Naive thymus-derived CD8-positive, alpha-beta T cell (primary cell): ENCODE measurements at places on chromosomes 16 and 17. TPM values are rescaled to one million over a fixed set of nuclear protein-coding genes. Genes with fewer than 3 reads are reported as not detected.

DNA sequence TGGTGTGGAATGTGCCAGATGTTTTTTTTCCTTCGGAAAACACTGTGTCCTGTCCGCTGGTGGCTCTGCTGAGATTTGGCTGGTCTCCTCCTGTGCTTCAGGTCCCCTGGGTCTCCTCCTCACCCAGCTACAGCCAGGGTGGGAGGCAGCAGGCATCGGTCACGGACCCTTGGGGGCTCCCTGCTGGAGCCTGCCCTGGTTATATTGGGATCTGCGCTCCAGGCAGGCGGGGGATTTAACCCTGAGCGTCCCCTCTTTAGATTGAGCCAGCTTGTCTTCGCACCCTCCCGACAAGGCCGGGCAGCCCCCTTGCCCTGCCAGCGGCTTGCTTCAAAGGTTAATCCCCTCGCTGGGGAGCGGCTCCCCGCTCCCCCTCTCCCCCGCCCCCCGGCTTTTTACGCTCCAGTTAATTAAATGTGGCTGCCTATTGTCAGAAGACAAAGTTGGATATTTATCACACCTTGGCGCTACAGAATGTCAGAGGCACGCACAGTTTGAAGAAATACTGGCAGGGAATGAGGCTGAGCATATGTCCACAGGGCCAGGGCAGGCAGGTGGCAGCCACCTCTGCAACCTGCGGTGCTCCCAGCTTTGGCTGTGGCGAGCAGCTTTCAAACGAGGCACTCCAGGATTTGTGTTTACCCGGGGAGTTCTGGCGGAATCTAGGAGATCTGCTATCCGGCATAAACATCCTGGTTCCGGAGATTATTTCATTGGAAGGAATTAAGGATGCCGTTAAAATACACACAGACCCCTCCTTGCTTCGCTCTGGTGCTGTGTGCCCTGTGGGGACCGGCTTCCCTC, 38.2 kb upstream of the GSE1 start:
- no peak for DNase-seq

GRCh38 chr17:7460850-7461660, 16.2 kb downstream of the CHRNB1 start:
- DNase-seq = no peak

- no peak for DNase-seq
These were observed 1.6 kb downstream of the TRADD start for GRCh38 chr16:67157892-67158635.

Gene TBC1D3K
- not detected for total RNA-seq

DNA sequence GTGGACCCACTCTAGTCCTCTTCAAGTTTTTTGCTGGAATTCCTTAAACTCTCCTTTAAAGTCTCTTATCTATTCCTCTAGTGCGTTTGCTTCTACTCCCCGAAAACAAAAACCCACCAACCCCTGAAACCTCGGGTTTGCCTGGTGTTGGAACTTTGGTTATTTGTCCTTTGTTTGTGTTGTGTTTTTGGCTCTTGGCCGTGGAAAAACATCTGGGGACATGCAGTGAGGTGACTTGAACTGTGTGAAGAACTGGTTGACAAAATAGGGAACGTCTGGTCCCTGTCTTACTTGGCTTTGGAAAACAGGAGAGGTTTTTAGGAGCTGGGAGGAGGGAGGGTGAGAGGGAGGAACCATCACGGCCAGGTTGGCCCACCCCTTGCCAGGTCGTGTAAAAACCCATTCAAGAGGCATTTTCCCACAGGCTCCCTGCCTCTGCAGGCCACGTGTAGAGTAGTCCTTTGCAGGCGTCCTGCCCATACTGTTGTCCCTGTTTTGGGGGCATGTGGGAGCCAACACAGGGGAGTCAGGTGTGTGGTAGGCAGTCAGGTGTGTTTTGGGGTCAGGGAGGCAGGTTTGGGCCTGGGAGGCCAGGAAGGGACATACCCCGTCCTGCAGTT, 169.3 kb downstream of the RAB11FIP4 start:
- DNase-seq = no peak

DNA sequence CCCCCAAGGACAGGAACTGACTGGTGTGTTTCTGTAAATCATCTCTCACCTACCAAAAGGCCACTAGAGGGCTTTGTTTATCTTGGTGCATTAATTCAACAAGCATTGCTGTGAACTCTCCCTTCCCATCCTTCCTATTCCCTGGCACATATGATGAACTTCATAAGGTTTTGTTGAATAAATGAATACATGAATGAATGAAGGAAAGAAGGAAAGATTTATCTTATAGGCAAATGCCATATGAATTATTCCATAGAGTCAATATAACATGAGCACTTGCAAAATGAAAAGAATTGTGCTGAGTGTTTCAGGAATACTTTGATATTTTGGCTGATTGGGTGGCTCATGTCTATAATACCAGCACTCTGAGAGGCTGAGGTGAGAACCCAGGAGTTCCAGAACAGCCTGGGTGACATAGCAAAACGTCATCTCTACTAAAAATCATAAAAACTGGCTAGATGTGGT, 4.3 kb downstream of the SPDYE4 start:
- DNase-seq = no peak

Gene IL21R
- total RNA-seq = 29.4 TPM

DNA sequence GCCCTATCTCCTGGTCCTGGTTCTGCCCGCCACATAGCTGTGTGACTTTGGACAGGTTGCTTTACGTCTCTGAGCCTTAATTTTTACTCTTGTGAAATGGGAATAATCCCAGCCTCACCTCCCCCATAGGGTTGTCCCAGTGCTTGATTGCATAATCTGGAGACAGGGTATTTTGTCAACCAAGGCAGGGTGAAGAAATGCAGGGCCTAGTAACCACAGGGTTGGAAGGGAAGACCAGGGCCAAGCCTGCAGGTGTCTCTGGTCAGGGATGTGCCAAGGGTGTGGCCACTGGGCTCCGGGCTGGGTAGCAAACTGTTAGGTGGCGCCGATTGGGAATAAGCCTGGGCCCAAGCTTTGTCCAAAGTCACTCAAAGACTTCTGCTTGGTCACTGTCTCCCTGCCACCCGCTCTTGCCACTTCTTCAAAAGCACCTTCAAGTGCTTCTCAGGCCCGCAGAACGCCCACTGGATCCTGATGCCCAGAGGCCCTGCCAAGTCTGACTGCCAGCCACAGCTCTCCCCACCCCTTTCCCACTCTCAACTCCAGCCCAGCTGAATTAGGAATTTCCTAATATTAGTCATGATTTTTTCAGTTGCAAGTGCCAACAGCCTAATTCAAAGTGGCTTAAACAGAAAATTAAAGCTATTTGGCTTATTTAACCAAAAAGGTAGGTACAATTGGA, 20.6 kb upstream of the COL1A1 start:
- no peak for DNase-seq

GRCh38 chr16:88300463-88300835, 82.3 kb upstream of the ZNF469 start:
- DNase-seq = no peak

GRCh38 chr17:64145375-64145750, 15.4 kb upstream of the ERN1 start:
- DNase-seq = no peak

- no peak for DNase-seq
These were observed 133.9 kb downstream of the SOCS1 start for GRCh38 chr16:11121914-11122692.

- DNase-seq = no peak
These were observed 7.7 kb downstream of the KNOP1 start for GRCh38 chr16:19710191-19710908.
